ENCODE measurements at places on chromosomes 12 and 14.

DNA sequence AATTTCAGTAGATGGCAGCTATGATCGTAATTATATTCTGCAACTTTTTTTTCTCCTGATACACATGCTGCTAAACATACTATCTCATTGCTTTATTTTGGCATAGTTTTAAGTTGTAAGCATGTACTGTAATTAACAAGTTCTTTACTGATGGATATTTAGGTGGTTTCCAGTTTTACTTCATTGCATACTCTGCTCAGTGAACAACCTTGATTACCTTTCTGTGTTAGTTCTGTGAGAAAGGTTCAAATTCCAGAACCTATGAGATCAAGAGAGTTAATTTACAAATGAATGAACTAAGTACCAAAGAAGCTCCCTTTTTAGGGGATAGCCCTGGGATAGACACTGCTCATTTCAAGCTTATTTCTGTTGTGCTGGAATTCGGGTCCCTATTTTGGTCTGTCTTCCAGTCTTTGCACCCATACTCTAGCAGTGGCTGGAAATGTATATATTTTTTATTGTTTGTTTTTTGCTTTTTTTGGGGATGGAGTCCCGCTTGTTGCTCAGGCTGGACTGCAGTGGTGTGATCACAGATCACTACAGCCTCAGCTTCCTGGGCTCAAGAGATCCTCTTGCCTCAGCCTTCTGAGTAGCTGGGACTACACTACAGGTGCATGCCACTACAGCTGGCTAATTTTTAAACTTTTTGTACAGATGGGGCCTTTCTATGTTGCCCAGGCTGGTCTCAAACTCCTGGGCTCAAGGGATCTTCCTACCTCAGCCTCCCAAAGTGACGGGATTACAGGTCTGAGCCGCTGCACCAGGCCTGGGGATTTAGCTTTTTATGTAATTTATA is 10.6 kb downstream of the PAPOLA start:
- no peak for DNase-seq

DNA sequence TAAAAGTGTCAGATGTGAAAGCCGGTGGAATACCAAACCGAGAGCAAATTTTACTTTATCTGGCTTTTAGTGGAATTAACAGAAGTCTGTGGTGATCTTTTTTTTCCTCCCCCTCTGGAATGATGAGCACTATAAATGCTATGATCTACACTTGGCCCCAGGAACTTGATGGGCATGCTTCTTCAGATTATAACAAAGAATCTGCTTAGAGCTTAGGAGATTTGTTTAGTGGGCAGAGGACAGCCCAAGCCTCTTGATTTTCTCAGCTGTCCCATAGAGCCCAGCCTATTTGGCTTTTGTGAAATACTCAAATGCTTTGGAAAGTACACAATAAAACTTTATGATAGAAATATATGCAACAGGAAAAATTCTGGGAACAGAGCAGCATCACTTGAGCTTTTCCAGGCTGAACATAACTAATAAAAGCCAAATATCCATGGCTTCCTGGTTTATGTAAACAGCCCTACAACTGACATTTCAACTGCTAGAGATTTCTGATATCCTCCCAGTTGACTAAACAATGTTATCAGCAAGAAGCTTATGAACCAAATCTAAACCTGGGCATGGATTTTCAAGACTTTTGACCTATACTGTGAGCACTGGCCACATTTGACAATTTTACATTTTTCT is 149.6 kb downstream of the PLXNC1 start:
- DNase-seq, result no peak

GRCh38 chr12:32062881-32063280 is 43.8 kb upstream of the BICD1 start:
- no peak for DNase-seq

- DNase-seq, result no peak
These were observed 211.9 kb upstream of the FAR2 start for GRCh38 chr12:28937196-28937595.

DNA sequence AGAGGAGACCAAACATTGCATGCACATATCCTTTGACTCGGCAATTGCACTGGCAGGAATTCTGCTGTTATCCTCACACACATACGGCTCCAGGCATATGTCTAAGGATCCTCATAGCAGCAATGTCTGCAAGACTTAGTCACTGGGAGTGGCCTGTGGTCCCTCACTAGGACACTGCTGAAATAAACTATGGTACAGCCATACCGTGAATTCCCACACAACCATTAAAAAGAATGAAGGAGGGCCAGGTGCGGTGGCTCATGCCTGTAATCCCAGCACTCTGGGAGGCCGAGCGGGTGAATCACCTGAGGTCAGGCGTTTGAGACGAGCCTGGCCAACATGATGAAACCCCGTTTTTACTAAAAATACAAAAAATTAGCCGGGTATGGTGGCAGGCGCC is 105.1 kb downstream of the ZFP36L1 start:
- DNase-seq, result no peak

GRCh38 chr14:38964630-38965029 is 138.4 kb downstream of the SEC23A start:
- DNase-seq, result no peak

DNA sequence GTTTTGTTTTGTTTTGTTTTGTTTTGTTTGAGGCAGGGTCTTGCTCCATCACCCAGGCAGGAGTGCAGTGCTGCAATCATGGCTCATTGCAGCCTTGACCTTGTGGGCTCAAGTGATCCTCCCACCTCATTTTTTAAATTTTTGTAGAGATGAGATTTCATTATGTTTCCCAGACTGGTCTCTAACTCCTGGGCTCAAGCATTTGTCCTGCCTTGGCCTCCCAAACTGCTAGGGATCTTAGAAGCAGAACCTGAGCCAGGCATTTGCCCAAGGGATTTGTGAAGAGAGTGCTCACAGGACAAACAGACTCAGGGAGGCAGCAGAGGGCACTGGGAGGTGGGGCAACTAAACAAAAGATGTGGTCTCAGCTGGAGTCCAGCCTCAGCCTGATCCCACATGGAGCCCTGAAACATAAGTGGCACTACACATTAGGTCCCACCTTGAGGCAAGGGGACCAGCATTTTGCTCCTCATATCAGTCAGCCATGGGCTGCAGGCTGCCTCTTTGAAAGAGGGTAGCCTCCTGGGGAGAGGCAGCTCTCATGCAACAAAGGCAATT is 86.2 kb upstream of the CMKLR1 start:
- DNase-seq, result no peak

GRCh38 chr12:3296409-3296701 is 194.6 kb upstream of the PRMT8 start:
- no peak for DNase-seq

- no peak for DNase-seq
These were observed 227.6 kb upstream of the PDE3A start for GRCh38 chr12:20140751-20141150.

DNA sequence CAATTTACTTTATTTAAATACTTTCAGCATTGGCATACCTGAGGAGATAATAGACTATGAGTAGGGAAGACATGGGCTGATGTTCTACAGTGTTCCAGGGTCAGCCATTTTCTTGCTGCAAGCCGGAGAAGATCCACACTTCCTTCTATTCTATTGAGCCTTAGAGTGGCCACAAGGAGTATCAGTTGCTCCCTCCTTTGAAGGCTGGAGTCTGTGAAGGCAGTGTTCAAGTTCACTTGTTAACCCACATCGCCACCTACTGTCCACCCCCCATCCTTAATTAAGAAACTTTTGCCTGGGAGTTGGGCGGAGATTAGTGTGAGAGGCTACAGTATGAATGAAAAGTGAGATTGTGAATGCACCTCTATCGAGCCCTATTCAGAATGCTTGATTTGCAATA is 666.6 kb downstream of the NRXN3 start:
- peak; percentile 17 for DNase-seq

- no peak for DNase-seq
These were observed 325.5 kb upstream of the RTL1 start for GRCh38 chr14:101228949-101229541.

DNA sequence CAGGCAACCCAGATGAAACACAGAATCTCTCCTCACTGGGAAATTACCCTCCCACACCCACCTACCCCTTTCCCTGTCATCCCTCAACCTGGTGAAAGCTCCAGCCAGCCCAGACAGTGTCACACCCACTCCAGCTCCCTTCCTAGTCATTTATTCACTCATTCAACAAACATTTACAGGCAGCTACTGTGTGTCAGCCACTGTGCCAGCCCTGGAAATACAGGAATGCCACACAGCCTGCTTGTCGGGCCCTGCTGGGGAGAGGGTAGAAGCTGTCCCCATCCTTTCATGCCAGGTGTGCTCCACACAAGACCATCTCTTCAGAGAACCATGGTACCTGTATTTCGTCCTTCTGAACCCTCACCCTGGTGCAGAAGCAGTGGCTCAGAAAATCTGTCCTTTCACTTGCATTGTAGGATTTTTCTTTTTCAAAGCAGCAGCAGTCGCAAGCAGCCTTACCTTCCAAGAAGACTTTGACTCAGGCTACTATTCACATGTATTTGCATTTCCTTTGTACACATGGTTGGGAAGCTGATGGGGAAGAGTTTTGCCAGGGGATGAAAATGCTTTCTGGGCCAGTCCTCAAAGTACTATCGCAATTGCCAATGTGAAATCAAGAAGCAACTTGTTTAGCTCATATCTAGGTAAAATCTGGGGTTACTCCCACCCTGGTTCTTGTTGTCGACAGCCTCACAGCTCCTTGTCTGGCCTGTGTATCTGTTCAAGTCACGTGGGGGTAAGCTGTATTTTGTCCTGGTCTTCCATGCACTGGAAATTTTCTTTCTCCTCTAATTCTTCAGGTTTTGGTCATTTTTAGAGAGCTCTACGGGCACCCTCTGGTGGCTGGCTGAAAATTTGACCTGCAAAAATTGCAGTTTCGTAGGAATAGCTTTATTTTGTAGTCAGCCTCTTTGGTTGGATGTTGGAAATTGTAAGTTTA is 147.4 kb upstream of the EGLN3 start:
- DNase-seq, result no peak

DNA sequence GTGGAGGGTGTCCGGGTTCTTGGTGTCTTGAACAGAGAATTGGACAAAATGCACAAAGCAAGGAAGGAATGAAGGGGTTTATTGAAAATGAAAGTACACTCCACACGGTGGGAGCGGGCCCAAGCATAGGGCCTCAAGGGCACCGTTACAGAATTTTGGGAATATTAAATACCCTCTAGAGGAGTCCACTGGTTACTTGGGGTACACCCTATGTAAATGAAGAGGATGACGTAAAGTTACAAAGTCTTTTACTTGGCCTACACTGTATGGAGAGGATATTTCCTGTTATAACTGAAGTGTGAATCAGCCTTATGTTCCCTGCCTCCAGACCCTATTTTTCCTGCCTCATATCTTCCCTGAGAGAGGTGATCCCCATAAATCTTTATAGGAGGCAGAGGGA is 102.6 kb downstream of the RIN3 start:
- no peak for DNase-seq

GRCh38 chr14:76373456-76373855 is 2.5 kb upstream of the ESRRB start:
- DNase-seq, result no peak

DNA sequence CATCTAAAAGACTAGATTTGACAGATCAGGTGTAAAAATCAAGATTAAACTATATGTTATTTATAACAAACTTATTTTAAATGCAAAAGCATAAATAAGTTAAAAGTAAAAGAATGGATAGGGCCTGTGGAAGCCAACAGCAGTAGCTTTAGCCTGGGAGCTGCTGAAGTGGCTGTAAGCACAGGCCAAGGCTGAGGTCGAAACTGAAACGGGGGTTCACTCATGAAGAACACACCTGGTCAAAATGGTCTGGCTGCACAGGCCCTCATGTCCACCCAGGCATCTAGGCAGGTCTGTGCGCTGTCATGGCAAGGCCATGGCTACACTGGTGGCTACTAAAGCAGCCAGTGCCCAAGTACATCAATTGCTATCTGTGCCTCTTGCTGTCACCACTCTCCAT is 23.1 kb downstream of the CATSPERB start:
- no peak for DNase-seq

DNA sequence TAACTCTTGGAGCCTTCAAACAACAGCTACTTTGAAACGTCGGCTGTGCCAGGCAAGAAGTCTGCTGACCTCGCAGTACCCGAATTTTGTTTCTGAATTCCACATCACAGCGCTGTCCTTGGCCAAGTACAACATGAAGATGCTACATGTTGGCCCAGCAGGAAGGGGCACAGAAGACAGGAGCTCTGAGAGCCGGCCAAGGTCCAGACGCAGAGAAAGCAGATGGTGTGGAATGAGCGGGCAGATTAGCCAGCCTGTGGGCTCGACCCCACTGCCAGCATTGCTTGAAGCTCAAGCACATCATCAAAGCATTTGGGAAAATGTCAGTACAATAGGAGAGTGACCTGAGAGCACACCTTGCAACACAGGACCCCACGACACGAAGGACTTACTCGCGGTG is 64.5 kb downstream of the FZD10 start:
- DNase-seq, result no peak

DNA sequence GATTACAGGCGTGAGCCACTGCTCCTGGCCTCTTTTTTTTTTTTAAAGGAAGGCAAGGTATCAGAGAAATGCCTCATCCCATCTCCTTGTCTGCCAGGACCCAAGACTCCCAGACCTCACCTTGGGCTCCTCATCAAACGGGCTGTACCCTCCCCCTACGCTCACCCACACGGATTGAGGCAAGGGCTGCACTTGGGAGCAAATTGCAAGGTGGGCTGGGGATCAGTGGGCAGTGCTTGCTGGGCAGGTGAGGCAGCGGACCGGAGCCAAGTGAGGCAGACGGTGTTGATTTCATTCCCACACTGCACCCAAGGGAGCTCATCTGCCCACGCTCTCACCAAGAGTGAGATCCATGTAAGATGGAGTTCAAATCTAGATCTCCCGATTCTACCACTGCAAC is 41.0 kb upstream of the DICER1 start:
- DNase-seq, result no peak

- no peak for DNase-seq
These were observed 216.4 kb downstream of the PLCZ1 start for GRCh38 chr12:18521461-18521860.

GRCh38 chr12:57134949-57135348 is 6.7 kb downstream of the LRP1 start:
- DNase-seq, result no peak

GRCh38 chr12:81597928-81598604 is 161.1 kb downstream of the PPFIA2 start:
- no peak for DNase-seq

- no peak for DNase-seq
These were observed 119.6 kb downstream of the MED13L start for GRCh38 chr12:116157845-116158267.

DNA sequence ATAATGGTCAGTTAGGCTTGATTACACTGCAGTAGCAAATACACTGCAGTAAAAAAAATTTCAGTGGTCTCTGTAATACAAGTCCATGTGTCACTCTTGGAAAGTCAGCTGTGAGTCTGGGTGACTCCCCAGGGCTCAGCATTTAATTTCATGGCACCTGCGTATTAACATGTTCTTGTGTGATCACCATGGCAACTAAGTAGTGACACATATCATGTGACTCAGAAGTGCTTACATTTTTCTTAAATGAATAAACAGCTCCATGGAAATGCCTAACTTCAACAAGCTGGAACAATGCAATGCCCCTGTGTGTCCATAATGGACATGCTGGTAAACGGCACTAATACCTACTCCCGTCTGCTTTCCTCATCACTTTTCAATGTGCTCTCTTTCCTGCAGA is 88.5 kb upstream of the ANO4 start:
- no peak for DNase-seq

Data from activated CD4-positive, alpha-beta T cell treated with anti-CD3 and anti-CD28 coated beads, Interleukin-2, amount 50 U/mL, for 48 hours (primary cell).